ENCODE measurements at places on chromosomes 6 and 20.

- DNase-seq = no peak
Observed at GRCh38 chr20:45266977-45267376, 12.6 kb upstream of the SLPI start.

DNA sequence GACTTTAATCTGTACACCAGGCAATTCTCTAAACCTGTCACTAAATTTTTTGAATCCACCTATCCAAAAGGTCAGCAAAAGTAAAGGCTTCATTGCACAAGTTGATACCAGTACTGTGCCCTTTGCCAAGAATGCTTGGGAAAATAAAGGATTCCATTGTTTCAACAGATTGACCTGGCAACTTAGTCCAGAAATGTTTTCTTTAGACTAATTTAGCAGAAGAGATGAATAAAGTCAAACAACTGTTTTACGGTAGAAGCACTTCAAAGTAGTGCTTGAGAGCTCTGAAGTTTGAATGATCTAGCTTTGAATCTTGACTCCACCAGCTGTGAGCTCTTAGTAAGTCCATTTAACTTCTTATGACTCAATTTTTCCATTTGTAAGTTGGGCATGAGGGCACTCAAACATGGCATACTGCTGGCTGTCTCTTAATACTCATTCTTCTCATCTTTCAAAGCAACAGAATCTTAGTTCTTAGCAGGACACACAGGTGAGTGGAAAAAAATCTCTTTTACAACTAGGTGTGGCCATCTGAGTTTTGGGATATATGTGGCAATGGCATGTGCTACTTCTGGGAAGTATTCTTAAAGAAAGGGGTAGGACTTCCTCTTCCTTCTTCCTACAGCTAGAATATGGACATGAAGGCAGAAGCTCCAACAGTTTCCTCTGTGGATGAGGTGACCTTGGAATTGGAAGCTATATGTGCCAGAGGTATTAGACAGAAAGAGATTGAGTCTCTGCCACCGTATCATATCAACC is 55.9 kb upstream of the LOC128125822 start:
- DNase-seq = no peak

DNA sequence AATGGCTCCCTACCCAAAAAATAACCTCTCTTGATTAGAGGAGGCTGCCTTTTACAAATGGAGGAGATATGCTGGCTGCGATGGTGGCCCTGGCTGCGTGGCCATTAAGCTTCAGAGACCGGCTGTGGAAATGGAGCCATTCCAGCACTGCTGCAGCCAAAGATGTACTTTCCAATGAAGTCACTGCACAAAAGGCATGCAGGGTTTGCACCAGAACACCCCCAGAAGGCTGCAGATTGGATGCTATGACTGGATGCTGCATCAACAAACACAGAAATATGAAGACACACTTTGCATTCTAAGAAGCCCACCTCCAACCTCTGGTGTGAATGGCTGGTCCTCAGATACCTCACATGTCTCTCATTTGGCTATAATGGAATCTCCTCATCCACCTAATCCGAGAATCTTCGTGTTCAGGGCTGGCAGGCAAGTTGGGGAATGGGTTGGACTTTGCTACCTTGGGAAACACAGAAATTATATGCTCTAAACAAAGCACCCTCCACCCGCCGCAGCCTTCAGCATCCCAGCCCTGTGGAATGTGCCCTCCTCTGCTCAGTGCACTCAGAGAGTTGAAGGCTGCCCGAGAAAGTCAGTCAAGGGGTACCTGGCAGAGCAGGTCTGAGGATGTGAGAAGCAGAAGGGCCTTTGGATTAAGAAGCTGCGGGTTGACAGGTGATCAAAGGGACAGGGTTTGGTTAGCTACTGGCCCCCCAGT is 35.3 kb downstream of the APCDD1L start:
- no peak for DNase-seq

- no peak for DNase-seq
Observed at GRCh38 chr6:1306133-1306532, 5.8 kb upstream of the FOXQ1 start.

GRCh38 chr6:5173810-5174209 is 86.9 kb downstream of the LYRM4 start:
- DNase-seq = no peak

DNA sequence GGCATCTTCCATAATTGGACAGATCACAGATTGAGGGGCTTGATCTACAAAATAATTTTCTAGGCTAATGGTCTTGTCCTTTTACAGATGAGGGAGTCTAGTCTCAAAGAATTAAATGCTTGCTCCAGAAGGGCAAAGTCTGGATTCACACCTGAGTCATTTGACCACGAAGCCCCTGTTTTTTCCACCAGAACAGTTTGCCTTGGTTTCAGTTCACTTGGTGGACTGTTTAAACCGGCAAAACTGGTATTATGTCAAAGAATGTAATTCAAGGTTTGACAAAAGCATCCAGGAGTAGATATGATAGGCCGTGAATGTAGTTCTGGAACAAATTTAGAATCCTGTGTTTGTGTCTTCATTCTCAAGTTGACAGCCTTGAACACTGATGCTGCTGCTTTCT is 3.3 kb downstream of the MYO6 start:
- DNase-seq = no peak

DNA sequence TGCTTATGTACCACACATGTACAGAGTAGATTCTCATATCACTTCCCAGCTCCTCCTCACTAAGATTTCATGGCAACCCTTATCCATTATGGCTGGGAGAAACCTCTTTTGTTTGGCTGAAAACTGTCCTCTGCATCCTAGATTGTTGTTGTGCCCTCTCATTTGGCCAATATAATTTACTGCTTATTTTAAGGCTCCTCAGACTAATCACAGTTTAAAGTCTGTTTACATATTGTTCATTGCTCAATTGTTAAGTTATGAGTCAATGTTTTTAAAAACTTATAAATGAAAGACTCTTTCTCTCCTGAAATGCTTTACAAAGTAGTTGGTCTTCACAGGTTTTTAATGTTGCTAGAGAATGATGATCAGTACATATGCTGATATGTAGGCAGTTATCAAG is 57.3 kb downstream of the FAM83B start:
- no peak for DNase-seq

- DNase-seq = no peak
Observed at GRCh38 chr6:3882431-3882830, 33.3 kb downstream of the FAM50B start.

GRCh38 chr20:57840066-57840465 is 130.3 kb upstream of the PMEPA1 start:
- no peak for DNase-seq

GRCh38 chr20:40993794-40994540 is 34.7 kb upstream of the TOP1 start:
- no peak for DNase-seq

- DNase-seq = no peak
Observed at GRCh38 chr6:18684343-18684742, 297.2 kb downstream of the RNF144B start.

- DNase-seq = no peak
Observed at GRCh38 chr20:12086359-12086758, 168.7 kb downstream of the BTBD3 start.

- peak; percentile 51 for DNase-seq
Observed at GRCh38 chr20:57605045-57605444, 15.2 kb downstream of the ZBP1 start.

- no peak for DNase-seq
Observed at GRCh38 chr20:36411861-36412454, 105.8 kb downstream of the DLGAP4 start.

DNA sequence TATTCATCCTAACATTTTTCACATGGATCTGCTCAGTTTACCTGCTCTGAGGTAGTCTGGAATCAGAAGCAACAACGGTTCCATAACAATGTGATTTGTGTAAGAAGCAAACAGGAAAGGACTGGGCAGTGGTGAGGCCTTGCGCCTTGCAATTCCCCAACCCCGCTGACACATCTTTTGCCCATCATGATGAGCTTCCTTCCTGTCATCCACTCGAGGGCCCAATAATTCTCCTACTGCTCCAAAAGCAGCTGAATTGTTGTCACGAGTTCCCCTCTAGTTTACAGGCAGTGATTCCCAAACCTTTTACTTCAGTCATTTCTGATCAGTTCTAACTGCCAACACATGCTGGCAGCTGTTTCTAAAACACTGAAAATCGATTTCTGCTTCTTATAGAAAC is 22.9 kb downstream of the STX7 start:
- no peak for DNase-seq

DNA sequence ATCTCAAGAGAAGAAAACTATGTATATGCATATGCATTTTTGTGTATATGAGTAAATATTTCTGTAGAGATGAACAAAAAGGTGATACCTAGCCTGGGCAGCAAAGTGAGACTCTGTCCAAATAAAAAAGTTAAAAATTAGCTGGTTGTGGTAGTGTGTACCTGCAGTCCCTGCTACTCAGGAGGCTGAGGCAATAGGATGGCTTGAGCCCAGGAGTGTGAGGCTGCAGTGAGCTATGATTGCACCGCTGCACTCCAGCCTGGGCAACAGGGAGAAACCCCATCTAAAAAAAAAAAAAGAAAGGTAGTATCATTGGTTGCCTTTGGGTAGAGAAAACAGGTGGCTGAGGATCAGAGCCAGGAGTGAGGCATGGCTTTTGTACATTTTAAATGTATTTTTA is 50.9 kb downstream of the KLHL31 start:
- DNase-seq = no peak

DNA sequence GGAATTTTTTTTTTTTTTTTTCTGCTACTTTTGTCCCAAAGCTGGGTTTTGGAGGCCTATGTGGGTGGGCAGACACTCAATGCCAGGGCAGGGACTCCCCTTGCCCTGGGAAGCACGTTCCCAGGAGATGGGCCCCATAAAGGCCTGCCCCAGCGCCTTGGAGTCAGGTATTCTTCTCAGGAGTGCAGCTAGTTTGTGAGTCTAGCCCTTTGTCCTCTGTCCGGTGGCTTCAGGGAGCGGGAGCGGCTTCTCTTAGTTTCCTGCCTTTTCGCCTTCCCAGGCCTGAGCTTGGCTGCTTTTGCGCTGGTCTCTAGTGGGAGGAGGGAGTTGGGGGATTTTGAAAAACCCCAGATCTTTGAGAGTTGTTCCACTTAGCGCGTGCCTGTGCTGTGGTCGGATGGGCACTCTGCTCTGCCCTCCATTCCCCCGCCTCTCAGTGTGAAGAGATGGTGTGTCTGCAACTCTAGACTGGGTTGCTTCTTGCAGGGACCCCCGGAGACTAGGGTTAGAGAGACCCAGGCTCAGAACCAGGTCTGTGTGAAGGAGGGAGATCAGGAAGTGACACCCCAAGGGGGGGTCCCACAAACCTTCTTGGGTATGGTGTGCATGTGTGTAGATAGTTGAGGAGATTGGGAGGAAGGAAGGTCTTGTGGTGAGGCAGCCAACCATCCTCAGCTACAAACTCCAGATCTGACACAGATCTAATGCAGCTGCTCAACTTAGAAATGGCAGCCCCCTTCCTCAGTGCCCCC is 1.3 kb downstream of the PLCG1 start:
- peak; percentile 43 for DNase-seq

DNA sequence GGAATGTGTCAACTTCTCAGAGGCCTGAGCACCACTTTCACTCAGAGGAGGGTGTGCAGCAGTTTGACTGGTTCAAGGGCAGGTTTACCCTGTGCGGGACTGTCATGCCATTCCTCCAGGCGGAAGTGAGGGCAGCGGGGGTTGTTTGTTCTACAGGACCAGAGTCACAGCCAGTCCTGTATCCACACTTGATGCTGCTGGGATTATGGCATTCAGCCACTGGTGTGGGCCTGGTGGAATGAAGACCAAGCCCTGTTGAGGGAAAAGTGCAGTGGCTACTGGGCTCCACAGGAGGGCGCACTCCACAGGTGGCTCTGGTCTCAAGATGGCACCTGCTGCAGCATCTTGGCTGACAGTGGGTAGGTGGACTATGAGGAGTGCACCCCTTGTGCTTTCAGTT is 14.8 kb downstream of the SEMG2 start:
- DNase-seq = no peak

GRCh38 chr6:91608428-91608827 is 1021.6 kb upstream of the MAP3K7 start:
- DNase-seq = no peak

DNA sequence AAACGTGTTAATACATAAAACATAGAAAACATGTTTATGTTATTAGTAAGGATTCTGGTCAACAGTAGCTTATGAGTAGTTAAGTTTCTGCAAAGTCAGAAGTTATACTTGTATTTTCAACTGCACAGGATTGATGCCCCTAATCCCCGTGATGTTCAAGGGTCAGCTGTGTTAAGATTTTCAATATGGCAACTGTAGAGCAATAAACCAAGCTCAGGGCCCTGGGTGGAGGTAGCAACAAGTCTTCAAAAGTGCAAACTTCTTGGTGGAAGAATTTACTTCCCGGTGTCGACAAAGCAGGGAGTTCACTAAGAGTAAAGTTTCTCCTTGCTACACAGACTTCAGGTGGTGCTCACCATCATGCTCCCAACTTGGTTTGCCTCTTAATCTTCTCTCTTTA is 4.1 kb upstream of the BCAS1 start:
- no peak for DNase-seq

- DNase-seq = no peak
Observed at GRCh38 chr6:139765825-139766285, 391.4 kb upstream of the CITED2 start.

GRCh38 chr6:33720998-33721397 is 9.5 kb upstream of the UQCC2 start:
- DNase-seq = no peak

DNA sequence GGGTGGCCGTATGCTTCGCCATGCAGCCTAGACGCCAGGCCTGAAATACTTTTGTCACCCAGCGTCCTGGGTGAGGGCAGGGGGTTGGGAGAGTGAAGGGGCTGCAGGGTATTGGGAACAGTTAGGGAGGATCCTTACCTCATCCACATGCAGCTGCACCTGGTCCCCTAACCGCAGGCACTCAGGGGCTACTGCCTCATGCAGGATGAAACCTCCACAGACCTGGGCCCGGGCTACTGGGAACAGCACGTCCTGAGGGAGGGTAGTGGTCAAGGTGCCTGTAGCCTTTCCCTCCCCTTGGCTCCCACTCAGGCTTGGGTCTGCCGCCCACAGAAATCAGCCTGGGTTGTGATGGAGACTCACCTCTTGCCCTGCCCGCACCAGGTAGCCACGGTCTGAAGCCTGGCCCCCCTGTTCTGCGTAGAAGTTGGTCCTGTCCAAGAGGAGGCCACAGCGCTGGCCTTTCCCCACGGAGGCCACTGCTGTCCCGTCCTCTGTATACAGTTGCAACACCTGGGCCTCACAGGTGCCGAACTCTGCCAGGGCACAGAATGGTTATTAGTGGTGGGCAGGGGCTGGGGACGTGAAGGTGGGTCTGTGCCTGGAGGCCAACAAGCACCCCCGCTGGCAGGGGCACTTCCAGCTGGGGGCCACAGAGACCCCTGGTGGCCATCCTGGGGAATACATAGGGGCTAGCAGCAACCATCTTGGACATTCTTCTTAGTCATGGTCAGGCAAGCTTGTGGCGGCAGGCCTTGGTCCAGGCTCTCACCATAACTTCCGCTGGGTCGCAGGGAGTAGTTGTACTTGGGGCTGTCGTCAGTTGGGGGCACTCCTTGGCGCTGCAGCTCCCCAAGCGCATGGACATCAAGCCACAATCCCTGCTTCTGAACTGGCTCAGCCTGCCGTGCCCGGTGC is 8.6 kb downstream of the AARS2 start:
- DNase-seq = peak; percentile 44

DNA sequence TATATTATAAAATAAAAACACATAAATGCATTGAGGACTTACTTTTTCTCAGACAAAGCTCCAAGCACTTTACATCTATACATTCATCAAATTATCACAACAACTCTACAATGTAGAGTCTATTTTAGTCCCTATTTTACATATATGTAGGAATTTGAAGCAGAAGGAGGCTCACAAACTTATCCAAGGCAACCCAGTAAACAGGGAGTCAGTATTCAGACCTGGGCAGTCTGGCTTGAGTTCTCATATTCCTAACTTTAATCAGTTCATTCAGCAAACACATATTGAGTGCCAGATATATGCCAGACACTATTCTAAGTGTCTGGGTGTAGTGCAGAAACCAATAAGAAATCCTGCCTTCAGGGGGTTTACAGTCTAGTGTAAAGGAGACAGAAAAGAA is 129.2 kb downstream of the C6orf58 start:
- DNase-seq = no peak

Measured in CD4-positive, alpha-beta T cell treated with Interleukin-2 at 100 ng/mL for 4 hours (primary cell).